Lung (tissue), 17 donors: ENCODE measurements at places on chromosomes 1 and 21.

GRCh38 chr1:36847761-36848160 is 186.6 kb downstream of the GRIK3 start:
- DNase-seq = no peak

- peak; percentile 69 for DNase-seq
Measured at GRCh38 chr1:35929730-35930592, 944 bp upstream of the AGO3 start.

DNA sequence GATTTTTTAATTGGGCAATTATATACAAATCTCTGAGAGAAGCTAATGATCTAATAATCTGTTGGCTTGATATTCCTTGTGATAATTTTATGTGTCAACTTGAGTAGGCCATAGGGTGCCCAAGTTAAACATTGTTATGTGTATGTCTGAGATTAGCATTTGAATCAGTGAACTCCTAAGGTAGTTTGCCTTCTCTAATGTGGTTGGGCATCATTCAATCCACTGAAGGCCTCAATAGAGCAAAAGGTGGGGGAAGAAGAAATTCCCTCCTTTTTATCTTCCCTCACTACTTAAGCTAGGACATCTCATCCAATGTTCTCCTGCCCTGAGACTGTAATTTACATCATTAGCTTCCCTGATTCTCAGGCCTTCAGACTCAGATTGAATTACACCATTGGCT is 394.5 kb downstream of the LMO4 start:
- DNase-seq = no peak

DNA sequence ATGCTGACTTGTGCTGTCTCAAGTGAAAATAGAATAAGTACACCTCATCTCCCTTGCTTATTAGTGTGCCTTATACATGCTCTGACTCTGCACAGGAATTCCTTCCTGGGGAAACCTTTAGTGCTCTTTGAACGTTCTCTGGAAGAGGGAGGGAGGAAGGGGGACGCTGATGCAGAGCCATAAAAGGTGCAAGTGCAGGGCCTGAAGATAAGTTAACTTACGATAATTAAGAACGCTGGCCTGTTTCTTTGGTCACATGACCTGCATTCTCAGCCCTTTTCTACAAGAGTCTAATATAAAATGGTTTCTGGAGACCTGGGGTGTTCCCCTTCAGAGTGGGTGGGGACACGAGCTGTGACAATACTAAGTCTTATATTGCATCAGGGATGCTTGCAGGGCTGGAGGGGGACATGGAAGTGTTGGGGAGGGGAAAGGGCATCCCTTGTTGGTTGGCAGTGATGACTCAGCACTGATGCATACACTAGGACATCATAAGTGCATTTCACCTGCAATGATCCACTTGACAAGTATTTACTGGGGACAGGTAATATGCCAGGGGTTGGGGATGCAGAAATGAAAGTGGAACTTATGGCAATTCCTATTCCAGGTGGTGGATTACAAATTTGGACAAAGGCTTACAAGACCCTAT is 26.3 kb upstream of the KIAA0040 start:
- DNase-seq = no peak
